ENCODE measurements at places on chromosomes 4 and X.

GRCh38 chr4:77817304-77818072 lies 1.7 kb downstream of the CNOT6L start:
- no peak for DNase-seq

DNA sequence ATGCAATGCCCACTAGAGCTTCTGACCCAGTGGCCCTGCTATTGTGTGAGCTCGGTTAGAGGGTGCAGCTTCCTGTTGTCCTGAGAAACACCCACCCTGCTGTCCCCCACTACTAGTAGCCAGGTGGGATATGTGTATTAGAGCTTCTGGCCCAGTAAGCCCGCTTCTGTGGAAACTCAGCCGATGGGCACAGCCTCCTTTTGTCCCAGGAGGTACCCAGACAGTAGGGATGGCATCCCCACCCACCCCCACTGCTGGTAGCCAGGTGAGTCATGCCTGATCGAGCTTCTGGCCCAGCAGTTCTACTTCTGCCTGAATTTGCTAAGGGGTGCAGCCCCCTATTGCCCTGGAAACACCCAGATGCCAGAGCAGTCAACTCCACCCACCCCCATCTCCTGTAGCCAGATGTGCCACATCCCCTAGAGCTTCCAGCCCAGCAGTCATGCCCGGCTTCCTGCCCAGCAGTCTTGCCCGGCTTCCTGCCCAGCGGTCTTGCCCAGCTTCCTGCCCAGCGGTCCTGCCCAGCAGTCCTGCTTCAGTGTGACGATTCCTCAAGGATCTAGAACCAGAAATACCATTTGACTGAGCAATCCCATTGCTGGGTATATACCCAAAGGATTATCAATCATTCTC lies 162.7 kb upstream of the KLF8 start:
- no peak for DNase-seq

- DNase-seq, result no peak
Observed at GRCh38 chr4:54041100-54041499, 23.3 kb downstream of the CHIC2 start.

DNA sequence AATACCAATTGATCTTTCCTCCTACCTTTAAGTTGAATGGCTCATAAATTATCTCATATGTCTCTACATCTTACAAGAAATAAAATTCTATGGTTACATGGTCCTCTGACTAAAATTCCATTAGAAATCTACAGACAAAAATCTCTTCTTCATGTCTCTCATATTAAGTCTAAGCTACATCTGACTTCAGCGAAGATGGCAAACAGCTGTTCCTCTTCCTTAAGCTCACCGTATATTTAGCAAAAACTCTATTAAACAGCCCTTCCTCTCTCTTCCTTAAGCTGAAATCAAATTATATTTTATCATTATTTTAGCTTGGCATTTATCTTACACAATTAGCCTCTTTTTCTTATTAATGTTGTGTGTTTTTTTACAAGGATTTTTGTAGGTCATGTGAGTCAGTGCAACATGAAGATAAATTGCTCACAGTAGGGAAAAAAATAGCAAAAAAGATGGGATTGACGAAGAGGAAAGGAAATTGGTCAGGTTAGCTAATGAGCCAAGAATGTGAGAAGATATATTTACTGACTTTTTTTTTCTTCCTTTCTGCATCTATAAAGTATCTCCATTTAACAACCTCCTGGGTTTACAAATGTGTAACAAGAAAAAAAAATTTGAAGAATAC lies 2412.8 kb downstream of the ARAP2 start:
- DNase-seq, result no peak

GRCh38 chrX:43702079-43702524 lies 46.0 kb downstream of the MAOA start:
- no peak for DNase-seq

GRCh38 chr4:139854668-139855403 lies 189.2 kb downstream of the MGST2 start:
- no peak for DNase-seq

DNA sequence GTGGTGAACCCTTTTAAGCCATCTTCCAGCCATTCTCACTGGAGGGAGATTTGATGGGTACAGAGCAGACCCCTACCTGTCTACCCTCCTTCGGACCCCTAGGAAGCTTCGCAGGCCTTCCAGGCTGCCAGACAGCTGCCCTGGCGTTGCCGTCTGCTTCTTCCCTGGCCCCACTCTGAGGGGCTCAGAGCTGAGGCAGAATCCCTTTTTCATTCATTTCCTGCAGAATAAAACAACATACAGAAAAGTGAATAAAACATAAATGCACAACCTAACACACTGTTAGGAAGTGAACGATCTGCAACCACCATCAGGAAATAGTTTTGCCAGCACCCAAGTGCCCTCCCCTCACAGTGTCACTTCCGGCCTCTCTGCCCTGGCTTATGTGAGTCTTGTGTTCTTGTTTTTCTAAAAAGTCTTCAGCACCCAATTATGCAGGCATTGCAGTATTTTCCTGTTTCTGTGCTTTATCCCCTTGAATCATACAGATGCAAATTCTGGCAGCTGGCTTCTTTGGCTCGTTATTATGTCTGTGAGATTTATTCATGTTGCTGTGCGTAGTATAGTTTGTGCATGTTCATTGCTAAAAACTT lies 5.6 kb upstream of the ADD1 start:
- DNase-seq, result no peak

DNA sequence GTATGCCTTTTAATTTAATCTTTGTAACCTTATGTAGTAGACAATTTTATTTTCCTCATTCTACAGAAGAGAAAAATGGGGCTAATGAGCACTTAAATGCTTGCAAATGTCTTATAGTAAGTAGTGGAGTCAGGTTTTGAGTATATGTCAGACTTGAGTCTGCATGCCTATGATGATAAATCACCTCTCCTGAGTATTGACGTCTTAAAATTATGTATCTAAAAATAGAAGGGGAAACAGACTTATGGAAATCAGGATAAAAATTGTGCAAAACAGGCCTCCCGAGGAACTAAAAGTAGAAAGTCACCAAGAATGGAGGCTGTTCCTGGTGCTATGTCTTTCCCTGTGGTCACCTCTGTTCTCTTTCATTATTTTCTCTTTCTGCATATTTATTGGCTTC lies 92.7 kb downstream of the STIM2 start:
- no peak for DNase-seq

DNA sequence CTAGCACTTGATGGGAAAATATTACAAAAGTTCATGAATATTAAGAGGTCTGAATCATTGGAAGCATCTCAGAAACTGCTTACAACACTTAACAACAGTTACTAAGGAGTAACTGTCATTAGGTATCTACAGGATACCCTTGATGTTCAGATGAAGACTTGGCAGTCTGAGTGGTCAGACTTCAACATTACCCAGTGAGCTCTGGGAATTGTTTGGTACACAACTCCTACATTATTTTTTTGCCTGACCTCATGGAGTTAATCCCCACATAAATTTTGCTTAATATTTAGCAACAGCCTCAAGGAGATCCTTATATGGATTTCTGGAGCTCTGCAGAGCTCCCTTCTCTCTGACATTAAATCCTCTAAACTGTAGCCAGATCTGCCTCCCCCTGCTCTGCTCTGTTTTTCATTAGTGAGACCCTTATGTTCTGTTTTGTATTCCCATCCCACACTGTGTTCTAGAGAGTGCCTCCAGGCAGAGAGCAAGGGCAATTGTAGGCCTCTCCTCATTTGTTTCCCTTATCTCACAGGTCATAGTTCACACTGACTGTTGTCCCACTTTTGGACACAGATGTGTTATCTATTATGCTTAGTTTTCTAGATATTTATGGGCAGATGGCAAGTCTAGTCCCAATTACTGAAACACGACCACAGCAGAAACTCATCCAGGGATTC lies 368.8 kb downstream of the GASK1B start:
- DNase-seq, result no peak

- DNase-seq, result no peak
Observed at GRCh38 chr4:52910115-52910514, 48.0 kb downstream of the RASL11B start.

DNA sequence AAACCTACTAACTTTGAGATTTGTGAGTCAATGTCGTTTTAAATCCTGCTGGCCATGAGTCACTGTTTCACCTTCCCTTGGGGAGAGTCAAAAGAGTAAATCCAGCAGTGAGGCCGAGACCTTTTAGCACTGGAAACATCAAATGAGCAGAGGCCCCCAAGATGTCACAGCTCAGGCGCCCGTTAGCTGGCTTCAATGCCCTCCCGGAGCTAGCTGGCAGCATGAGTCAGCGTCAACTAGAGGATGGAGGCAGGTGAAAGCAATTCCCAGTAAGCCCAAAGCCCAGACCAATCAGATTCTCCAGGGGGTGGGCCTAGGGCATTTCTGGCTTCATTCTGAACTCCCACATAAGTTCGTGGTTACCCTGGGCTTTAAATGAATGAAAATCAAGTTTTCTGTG lies 170.9 kb downstream of the CLCN4 start:
- DNase-seq, result no peak

- no peak for DNase-seq
Observed at GRCh38 chrX:9324676-9325075, 140.2 kb upstream of the TBL1X start.

DNA sequence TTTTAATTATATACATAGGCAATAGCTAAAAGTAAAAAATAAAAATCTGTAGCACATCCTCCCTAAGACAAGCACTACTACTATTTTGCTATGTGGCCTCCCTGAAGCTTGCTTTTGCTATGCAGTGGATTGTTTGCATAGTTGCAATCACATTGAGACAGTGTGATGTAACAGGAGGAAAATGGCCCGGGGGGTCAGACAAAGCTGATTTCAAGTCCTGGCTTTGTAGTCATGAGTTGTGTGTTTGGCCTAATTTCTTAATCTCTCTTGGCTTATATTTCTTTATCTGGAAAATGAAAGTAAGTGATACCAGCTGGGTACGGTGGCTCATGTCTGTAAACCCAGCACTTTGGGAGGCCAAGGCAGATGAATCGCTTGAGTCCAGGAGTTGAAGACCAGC lies 166.6 kb downstream of the LHFPL1 start:
- no peak for DNase-seq

DNA sequence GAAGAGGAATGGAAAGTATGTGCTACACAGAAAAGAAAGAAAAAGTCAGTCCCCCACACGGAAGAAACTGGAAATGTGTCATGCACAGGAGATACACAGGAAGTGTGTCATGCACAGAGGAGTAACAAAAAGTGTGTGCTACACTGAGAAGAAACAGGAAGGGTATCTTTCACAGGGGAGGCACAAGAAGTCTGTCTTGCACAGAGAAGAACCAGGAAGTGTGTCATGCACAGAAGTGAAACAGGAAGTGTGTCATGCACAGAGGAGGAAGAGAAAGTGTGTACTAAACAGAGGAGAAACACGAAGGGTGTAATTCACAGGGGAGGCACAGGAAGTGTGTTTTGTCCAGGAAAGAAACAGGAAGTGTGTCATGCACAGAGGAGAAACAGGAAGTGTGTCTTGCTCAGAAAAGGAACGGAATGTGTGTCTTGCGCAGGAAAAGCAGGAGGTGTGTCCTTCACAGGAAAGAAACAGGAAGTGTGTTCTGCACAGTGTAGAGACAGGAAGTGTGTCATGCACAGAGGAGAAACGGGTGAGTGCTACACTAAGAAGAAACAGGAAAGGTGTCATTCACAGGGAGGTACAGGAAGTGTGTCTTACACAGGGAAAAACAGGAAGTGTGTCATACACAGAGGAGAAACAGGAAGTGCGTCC lies 527.2 kb upstream of the PRKX start:
- DNase-seq, result no peak

Data from hypothalamus (tissue), 51 donors.